ENCODE measurements at places on chromosomes 3 and 15.

- no peak for DNase-seq
Measured at GRCh38 chr15:67409175-67409574, 111.8 kb upstream of the C15orf61 start.

- DNase-seq, result peak; percentile 53
Measured at GRCh38 chr3:113051787-113052186, 61.0 kb downstream of the GTPBP8 start.

DNA sequence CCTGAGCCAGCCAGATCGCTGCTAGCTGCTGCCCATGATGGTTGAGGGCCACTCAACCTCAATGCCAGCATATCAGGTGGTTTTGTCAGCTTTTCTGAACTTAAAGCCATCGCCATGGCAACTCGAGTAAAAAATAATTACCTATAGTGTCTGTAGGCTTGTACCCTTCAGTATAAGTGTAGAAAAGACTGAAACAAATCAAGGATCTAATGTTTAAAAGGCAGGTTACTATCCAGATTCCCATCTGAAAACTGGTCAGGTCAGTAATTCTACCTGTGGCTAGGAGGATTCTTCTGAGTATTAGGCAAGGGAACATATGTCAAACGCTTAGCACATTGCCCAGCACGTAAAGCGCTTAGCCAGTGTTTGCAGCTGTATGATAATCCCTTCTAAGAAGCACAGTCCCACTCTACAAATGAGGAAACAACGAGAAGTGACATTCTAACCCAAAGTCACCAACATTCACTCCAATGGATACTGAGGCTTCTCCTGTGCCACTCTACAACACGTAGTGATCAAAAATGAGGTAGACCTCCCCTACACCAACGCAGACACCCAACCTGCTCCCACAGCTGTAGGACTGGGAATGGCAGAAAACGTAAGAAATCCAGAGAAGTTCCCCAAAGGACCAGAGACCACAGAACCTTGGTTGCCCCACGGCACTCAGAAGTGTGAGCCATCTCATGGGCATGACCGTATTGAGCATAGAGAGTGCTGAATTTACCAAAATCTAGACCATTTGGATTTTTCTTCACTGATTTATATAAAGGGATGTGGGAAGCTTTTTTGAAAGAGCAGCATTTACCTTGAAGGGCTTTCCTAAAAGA lies 55.3 kb downstream of the SLTM start:
- no peak for DNase-seq

DNA sequence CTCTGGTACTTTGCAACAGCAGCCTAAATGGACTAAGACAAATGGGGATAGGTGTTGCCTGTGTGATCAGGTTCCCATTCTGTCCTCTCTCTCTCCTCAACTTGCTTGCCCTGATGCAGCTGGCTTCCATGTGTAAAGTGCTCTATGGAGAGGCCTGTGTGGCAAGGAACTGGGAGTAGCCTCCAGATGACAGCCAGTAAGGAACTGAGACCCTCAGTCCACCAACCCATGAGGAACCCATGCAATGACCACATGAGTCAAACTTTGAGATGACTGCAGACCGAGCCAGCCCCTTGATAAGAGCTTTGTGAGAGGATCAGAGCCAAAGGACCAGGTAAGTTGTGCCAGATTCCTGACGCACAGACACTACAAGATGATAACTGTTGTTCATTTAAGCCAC lies 74.6 kb upstream of the ADPGK start:
- DNase-seq, result no peak

GRCh38 chr3:79027593-79027992 lies 740.2 kb downstream of the ROBO1 start:
- no peak for DNase-seq

DNA sequence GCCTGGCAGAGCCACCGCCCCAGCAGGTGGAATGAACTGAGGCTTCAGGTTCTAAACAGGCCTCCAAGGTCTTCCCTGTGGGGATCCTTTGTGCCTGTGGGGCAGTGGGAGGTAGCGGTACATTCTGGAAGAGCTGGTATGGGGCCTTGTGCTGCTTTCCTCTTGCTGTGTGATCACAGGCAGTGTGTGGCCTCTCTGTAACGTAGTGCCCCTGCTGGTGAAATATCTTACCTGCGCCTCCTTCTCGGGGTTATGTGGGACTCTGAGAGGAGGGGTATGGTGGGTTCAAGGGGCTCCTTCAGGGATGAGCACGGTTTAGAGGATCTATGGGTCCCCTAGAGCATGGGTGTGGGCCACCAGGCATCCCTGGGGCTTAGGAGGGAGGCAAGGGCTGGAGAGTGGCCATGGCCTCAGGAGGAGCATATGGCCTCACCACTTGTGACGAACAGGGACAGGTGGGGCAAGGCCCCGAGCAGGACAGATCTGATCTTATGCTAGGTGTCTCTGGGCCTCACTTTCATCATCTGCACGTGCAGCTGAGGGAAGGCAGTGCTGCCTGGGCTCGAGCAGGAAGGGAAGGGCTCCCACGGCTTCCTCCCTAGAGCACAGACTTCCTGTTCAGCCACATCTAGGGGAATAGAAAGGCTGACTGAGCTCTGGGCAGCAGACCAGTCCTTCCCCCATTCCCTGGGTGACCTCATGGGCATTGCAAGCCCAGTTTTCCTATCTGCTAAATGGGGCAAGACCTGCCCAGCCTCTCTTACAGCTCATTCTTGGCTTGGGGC lies 1.9 kb upstream of the ALS2CL start:
- DNase-seq, result peak; percentile 74

DNA sequence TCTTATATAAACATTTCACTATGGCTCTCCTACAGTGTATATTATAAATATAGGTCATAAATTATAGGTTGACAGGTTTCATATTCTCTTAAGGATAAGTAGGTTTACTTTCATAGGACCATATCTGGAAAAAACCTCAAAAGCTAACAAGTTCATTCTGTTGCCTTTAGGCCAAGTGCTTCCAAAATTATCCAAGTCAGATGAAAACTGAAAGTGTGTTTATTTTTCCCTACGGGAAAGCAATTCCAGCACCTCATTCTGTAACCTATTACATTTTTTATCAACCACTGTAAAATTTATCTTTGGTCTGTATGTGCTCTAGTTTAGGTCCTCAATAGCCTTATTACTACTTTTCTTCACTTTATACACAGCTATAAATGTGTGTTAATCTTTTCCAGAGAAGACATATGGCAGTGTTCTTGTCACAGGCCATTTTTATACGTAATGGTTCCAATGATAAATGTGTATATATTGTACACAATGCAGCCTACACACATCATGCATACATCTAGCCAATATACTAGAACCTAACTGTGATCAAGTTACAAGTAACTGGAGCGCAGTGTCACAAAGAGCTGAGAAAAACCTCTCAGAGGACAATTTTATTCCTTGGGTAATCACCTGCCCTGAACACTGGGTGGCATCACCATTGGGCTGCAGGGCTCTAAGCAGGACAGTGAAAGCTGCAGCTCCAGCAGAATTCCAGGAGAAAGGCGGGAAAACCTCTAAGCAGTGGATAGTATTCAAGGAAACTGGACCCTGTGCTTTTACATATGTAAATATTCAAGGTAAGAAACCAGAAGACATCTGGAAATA lies 251.3 kb downstream of the CTNNB1 start:
- DNase-seq, result no peak

GRCh38 chr3:8780279-8780678 lies 10.9 kb upstream of the OXTR start:
- DNase-seq, result no peak

- DNase-seq, result no peak
Measured at GRCh38 chr3:180102134-180102533, 65.4 kb upstream of the PEX5L start.

GRCh38 chr3:153338487-153338886 lies 176.5 kb downstream of the RAP2B start:
- DNase-seq, result no peak

GRCh38 chr3:32086464-32086863 lies 20.0 kb upstream of the GPD1L start:
- DNase-seq, result no peak

DNA sequence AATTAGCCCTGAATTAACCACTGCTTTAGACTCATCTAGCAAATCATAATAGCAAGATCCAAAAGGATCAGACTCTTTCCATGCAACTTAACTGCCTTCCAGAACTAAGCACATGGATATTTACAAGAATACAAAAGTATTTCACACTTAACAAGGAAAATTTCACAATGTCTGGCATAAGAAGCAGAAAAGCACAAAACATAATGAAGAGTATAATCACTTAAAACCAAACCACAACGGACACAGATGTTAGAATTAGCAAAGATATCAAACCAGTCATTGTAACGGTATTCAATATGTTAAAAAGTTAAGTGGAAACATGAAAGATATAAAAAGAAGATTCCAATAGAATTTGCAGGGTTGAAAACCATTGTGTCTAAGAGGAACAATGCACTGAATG lies 51.5 kb upstream of the COL6A6 start:
- DNase-seq, result no peak

GRCh38 chr15:92393071-92393979 lies at the start of gene ST8SIA2:
Gene ST8SIA2, plus strand, starts transcription at chr15:92393881. Its CDS starts 184 bp downstream, at chr15:92394065.
- no peak for DNase-seq

DNA sequence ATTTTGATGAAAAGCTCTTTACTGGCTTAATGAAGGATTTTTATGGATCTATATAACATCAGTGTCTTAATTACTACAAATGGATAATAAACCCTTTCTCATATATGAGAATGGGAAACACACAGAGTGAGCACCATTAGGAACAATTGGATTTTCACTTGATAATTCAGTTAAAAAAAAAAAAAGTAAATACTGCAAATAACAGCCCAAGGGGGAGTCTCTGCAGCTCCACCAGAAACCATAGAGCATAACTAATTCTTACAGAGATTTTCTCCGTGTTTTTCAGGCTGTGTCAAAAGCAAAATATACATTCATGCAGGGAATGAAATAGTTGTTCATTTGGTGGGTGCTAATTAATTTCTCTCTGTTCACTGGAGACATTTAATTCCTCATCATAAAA lies 125.3 kb downstream of the EBLN2 start:
- DNase-seq, result no peak

DNA sequence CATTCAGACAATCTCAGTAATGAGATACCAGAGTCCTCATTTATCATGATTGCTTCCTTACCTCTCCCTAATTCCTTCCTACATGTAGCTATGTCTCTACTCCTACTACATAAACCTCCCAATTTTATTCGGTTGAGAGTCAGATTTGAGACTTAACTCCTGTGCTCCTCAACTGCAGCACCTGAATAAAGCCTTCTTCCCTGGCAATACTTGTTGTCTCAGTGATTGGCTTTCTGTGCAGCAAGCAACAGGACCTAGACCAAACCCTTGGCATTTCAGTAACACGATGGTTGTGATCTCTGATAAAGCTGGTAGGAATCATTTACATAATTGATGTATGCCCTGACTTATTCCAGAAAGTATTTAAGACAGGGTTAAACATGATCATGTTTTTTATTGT lies 106.7 kb upstream of the NANOGP8 start:
- DNase-seq, result no peak

- DNase-seq, result no peak
Measured at GRCh38 chr3:73536336-73536895, 88.3 kb downstream of the PDZRN3 start.

DNA sequence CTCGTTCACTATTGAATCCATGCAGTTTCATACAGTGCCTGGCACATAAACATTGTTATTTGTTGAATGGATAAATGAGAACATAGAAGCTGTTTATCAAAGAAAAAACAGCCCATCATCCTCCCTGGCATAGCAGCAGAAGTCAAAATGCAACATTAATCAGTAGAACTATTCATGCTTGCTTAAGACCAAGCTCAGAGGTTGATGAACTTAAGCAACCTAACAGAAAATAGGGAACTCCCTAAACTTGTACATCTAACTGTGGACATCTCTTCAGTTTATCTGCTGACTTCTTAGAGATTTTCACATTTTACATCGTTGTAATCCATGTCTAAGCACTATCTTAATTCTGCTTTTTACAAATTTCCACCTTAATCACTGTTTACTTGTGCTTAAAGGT lies 29.2 kb downstream of the SENP8 start:
- DNase-seq, result no peak

DNA sequence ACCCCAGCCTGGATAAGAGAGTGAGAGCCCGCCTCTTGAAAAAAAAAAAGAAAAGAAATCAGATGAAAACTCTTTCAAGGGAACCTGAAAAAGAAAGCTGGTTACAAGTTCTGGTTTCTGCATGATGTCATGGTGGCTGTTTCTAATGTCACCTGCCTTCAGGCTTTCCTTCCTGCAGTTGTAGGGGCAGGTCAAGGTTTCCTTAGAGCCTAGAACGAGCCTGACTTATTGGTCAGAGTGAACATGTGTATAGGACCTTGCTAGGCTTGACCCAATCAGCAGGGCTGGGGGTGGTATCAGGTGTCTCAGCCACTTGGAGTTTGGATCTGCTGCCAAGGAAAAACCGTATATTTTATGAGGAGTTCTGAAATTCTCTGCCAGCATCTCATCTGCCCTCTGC lies 3.8 kb downstream of the IVD start:
- no peak for DNase-seq

GRCh38 chr3:47568901-47569300 lies 9.8 kb downstream of the CSPG5 start:
- no peak for DNase-seq

DNA sequence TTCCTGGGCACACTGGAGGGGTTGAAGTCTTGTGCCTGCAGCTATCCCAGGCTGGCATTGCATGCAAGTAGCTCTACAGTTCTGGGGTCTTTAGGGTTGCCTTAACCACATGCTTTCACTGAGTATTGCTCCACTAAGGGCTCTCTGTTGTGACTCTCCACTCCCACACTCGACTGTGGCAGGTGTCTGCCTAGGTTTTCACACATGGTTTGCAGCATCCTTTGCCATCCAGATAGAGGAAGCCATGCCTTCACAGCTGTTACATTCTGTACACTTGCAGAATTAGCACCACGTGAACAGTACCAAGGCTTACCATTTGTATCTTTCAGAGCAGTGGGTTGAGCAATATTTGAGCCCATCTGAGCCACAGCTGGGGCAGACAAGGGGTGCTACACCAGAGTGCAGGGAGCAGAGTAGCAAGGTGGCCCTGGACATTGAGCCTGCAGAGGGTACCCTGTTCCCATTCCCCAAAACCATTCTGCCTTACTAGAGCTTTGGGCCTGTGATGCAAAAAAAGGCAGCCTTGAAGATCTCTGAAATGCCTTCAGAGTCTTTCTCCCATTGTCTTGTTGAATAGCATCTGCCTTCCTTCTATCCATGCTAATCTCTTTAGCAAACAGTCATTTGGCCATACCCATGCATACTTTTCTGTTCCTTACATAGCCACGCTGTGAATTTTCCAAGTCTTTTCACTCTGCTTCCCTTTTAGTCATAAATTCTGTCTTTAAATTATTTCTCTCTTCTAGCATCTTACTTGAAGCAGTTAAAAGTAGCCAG lies 95.2 kb upstream of the PLCL2 start:
- no peak for DNase-seq

DNA sequence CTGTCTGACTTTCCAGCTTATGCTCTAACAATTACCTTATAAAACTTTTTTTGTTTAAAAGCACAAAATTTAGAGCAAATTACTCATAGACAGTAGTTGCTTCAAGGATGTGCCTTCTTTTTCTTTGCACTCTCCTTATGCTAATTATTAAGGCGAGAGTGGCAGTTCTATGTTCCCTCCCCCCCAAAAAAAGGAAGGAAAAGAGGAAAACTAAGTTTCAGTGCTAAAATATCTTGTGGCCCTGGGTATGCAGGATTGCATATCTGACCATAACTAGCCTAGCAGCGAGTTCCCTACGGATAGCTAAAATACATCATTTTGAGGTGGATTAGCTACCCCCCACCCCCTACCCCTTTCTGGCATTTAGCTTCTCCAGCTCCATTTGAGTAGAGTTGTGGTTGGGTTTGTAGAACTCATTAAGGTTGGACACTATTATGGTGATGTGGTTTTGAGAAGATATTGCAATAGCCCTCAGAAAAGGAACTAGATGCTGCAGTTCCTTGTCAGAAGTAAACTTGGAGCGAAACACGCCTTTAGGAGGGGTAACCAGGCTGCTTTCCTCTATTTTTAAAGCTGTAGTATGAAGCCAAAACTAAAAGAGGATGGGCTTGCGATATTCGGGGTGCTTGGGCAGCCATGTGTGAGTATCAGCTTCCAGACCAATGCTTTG lies 174.6 kb downstream of the AKAP13 start:
- peak; percentile 43 for DNase-seq
